ENCODE measurements at places on chromosomes 16 and 17. TPM values are rescaled to one million over a fixed set of nuclear protein-coding genes. Genes with fewer than 3 reads are reported as not detected.

Gene DBNDD1
- 25.7 TPM for total RNA-seq

Gene CLEC3A
- total RNA-seq, result not detected

Gene KRT9
- not detected for total RNA-seq

Gene GP1BA
- total RNA-seq, result not detected

Gene G6PC1
- not detected for total RNA-seq

GRCh38 chr17:46200197-46200596 lies 7.0 kb upstream of the KANSL1 start:
- DNase-seq, result no peak
- no peak overlapping the region for H3K4me3 ChIP-seq
- H3K27me3 ChIP-seq, result no peaks in the 10 kb centered on the region
- H3K36me3 ChIP-seq, result peaks cover 8% of the 10 kb centered on the region
- no peak overlapping the region for H3K27ac ChIP-seq
- H3K4me1 ChIP-seq, result no peaks in the 10 kb centered on the region

DNA sequence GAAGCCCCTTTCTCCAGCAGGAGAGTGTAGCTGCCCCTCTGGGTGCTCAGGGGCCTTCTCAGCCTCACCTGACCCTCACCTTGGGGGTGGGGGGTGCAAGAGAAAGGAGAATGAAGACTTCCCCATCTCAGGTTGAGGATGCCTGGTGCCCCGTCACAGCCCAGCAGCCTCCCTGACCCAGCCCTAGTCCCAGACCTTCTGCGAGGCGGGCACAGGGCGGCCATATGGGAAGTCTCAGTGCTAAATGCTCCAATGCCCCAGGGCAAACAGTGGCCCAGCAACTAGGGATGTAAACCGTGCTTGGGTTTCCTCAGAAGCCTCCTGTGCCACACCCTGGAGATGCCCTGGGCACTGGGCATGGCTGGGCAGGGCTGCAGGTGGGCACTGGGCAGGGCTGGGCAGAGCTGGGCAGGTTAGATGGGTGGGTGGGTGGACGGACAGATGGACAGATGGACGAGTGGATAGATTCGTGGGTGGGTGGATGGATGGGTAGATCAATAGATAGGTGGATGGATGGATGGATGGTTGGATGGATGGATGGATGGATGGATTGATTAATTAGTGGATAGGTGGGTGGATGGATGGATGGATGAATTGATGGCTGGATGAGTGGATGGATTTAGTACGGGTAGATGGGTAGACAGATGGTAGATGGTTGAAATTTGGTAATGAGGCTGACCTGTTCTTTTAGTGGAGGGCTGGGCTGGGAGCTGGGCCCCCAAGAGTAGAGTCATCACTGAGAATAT lies 16.8 kb downstream of the TPSD1 start:
- H3K4me3 ChIP-seq, result no peak overlapping the region
- no peaks in the 10 kb centered on the region for H3K4me1 ChIP-seq
- no peak overlapping the region for H3K27ac ChIP-seq
- DNase-seq, result no peak

DNA sequence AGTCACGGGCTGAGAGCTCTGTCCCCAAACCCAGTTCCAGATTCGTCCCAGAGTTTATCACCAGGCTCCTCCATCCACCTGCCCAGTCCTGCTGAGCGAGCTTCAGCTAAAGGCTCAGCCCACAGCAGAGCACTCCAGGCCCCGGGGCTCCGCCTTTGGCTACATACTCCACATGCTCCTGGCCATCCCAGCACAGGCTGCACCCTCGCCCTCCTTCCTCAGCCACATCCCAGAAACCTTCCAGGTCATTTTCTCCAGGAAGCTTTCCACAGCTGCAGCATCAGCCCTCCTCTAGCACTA lies 4.7 kb upstream of the CD2BP2 start:
- H3K27ac ChIP-seq, result no peak overlapping the region
- H3K4me1 ChIP-seq, result peaks cover 6% of the 10 kb centered on the region
- H3K36me3 ChIP-seq, result peaks cover 34% of the 10 kb centered on the region
- peak; percentile 45 for DNase-seq
- H3K27me3 ChIP-seq, result no peaks in the 10 kb centered on the region

DNA sequence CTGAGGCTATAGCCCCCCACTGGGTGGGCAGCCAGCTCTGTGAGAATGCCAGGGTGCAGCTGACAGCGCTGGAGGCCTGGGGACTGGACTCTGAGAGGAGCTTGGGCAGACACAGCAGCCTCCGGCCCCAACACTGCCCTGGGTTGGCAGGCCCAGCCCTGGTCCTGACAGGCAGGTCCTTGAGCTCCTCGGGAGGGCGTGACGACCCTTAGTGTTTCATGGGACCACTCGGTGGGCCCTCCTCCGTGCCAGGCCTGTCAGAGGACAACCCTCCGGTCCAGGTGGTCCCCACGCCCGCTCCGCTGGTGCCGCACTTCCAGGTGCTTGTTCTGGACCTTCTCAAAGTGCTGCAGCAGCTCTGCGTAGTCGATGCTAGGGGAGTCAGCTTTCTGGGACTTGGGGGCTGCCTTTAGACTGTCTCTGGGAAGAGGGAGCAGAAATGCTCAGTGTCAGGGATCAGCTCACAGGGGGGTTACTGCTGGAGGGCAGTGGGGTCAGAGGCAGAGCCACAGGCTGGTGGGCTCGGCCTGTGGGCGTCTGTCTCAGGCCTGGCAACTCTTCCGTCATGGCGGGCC lies 1.9 kb upstream of the MTSS2 start:
- peaks cover 4% of the 10 kb centered on the region for H3K4me1 ChIP-seq
- H3K27ac ChIP-seq, result peak overlapping the region; percentile 49
- no peak for DNase-seq
- H3K27me3 ChIP-seq, result no peaks in the 10 kb centered on the region
- no peak overlapping the region for H3K4me3 ChIP-seq

- H3K36me3 ChIP-seq, result no peaks in the 10 kb centered on the region
- no peaks in the 10 kb centered on the region for H3K27me3 ChIP-seq
- H3K4me1 ChIP-seq, result peaks cover 4% of the 10 kb centered on the region
- H3K27ac ChIP-seq, result no peak overlapping the region
These were observed 170.3 kb downstream of the SLC39A11 start for GRCh38 chr17:72922219-72922618.

DNA sequence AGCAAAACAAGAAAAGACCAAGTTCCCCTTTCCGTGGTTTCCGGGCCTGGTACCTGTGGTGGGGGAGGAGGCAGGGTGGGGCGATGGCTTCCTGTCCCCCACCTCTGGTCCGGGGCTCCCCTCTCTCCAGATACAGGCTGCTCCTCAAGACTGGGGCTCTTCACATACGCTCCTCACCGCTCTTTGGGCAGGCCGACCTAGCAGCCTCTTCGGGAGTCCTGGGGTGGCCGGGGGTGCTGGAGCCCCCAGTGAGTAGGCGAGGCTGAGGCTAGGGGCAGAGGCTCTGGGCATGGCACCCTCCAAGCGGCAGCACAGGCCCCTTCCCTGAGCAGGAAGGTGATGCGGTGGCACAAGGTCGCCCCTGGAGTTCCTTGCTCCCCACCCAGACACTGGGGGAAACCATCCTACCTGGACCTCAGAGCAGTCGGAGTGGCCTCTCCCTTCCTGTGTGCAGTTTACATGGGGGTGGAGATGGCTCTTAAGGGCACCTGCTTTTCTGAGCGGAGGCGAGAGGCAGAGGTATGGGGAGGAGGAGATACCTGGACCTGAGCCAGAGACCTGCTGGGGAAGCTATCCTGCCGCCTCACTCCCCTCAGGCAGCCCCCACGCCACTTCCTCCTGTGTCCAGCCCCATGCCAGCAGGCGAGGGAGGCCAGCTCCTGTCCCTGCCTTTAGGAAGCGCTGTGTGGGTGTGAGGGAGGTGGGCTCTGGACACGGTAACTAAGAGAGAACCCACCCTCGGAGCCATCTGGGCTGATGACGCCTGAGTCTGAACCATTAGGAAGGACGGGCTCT lies 891 bp downstream of the CORO1A start:
- no peak overlapping the region for H3K4me3 ChIP-seq
- no peaks in the 10 kb centered on the region for H3K36me3 ChIP-seq
- H3K4me1 ChIP-seq, result peaks cover 2% of the 10 kb centered on the region
- peak; percentile 47 for DNase-seq
- peaks cover 17% of the 10 kb centered on the region for H3K27me3 ChIP-seq

- H3K4me3 ChIP-seq, result no peak overlapping the region
- no peak overlapping the region for H3K27ac ChIP-seq
These were observed 719 bp downstream of the NGFR start for GRCh38 chr17:49495842-49496182.

All from endodermal cell (in vitro differentiated cells).